CD4-positive, CD25-positive, alpha-beta regulatory T cell (primary cell): ENCODE measurements at places on chromosomes 12 and 14.
A peak's percentile ranks its signal among the peaks of the same experiment; 100 is the strongest.

- peaks cover 5% of the 10 kb centered on the region for H3K36me3 ChIP-seq
- H3K27ac ChIP-seq, result no peak overlapping the region
- no peaks in the 10 kb centered on the region for H3K27me3 ChIP-seq
- DNase-seq, result no peak
- H3K4me3 ChIP-seq, result peak overlapping the region; percentile 6
These were observed 67.5 kb downstream of the CHST11 start for GRCh38 chr12:104524034-104524832.

DNA sequence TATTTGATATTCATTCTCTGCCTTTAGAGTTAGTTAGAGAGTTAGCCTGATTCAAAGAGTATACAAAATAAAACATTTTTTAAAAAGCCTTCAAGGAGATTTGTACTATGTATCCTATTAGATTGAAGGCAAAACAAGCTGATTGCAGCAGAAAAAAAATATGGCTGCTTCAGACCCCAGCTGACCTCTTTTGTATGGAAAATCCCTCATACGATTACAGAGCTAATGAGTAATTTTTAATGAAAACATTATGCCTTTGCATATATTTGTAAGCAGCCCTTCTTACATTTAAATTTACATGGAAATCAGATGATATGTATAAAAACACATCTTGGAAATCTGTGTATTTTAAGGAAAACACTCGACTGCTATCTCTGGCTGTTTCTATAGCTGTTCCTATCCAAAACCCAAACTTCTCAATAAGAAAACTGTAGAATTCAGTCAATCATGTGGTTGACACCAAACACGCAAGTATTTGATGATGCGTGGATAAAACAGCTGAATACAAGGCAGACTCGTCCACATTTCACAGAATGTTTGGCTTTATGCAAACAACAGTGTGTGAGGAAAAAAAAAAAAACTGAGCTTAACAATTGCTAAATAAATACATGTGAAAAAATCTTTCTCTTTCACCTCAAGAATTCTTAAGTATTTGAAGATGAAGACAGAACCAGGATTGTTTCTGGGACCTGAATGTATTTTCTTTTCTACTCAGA lies 275.3 kb downstream of the EGLN3 start:
- DNase-seq, result no peak
- no peak overlapping the region for H3K4me3 ChIP-seq
- no peaks in the 10 kb centered on the region for H3K4me1 ChIP-seq
- H3K36me3 ChIP-seq, result no peaks in the 10 kb centered on the region

GRCh38 chr12:3491938-3492792 lies 1.2 kb downstream of the PRMT8 start:
- H3K27me3 ChIP-seq, result peaks cover 30% of the 10 kb centered on the region
- no peak overlapping the region for H3K27ac ChIP-seq
- H3K4me3 ChIP-seq, result no peak overlapping the region
- H3K4me1 ChIP-seq, result no peaks in the 10 kb centered on the region
- no peaks in the 10 kb centered on the region for H3K36me3 ChIP-seq

- H3K4me1 ChIP-seq, result peaks cover 24% of the 10 kb centered on the region
- peaks cover 4% of the 10 kb centered on the region for H3K27me3 ChIP-seq
- no peak for DNase-seq
- no peak overlapping the region for H3K4me3 ChIP-seq
These were observed 2.3 kb upstream of the NAA30 start for GRCh38 chr14:57388067-57388466.

- no peak overlapping the region for H3K4me3 ChIP-seq
- H3K36me3 ChIP-seq, result no peaks in the 10 kb centered on the region
- no peak overlapping the region for H3K27ac ChIP-seq
- no peaks in the 10 kb centered on the region for H3K27me3 ChIP-seq
These were observed 6.5 kb downstream of the PHLDA1 start for GRCh38 chr12:76024942-76025600.

DNA sequence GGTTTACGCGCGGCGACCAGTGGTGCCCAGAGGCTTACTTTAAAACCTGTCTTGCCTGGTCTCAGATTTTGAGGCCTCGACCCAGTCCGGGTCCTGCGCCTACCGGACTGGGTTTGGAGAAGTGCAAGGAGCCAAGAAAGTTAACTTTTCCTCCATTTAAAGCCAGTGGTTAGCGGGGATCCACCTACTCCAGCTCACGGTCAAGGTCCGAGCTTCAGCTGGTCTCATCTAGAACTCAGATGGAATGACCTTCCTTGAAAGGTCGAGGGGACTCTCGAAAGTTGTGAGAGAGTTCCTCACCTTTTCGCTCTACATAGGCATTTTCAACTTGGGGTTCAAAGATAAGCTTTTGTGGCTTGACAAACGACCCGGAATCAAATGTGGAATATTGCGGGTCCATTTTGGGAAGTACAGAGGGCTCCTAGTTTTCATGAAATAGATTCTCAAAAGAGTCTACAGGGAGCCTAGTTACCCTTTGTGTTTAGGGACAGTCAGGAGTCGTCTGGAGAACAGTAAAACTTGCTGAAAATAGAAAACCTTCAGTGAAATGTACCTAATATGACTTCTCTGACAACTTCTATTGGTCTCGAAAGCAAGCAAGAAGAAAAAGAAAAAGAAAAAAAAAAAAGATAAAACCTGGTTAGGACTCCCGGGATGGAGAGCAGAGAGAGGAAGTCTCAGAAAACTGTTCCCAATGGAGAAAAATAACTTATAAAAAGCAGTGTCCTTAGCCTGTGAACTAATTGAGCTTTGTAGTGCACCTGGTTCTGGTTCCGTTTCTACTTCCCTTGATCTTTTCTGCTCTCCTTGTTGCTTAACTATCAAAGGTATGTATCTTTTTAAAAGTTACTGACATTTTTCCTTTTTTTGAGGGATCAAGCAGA lies 1.4 kb downstream of the KCNMB4 start:
- H3K36me3 ChIP-seq, result no peaks in the 10 kb centered on the region
- peak overlapping the region; percentile 20 for H3K27ac ChIP-seq
- peaks cover 24% of the 10 kb centered on the region for H3K4me1 ChIP-seq
- H3K27me3 ChIP-seq, result peaks cover 14% of the 10 kb centered on the region
- no peak for DNase-seq
